ENCODE measurements at places on chromosomes 12 and 14. TPM values are rescaled to one million over a fixed set of nuclear protein-coding genes. Genes with fewer than 3 reads are reported as not detected.

Gene ERP27
- 0.88 TPM for total RNA-seq

Gene KLHDC1
- total RNA-seq = 1.6 TPM

Gene GPR137C
- total RNA-seq = 3.8 TPM

Gene OR6C2
- total RNA-seq = not detected

Gene SLC6A15
- total RNA-seq = 0.24 TPM

Gene CCDC88C
- total RNA-seq = 29.6 TPM

Gene MORN3
- 0.73 TPM for total RNA-seq

Gene ANKRD33
- 0.95 TPM for total RNA-seq

- no peak for DNase-seq
Measured at GRCh38 chr12:64582862-64583261, 27.4 kb upstream of the RASSF3 start.

- no peak for DNase-seq
Measured at GRCh38 chr14:76612654-76613053, 148.6 kb upstream of the VASH1 start.

DNA sequence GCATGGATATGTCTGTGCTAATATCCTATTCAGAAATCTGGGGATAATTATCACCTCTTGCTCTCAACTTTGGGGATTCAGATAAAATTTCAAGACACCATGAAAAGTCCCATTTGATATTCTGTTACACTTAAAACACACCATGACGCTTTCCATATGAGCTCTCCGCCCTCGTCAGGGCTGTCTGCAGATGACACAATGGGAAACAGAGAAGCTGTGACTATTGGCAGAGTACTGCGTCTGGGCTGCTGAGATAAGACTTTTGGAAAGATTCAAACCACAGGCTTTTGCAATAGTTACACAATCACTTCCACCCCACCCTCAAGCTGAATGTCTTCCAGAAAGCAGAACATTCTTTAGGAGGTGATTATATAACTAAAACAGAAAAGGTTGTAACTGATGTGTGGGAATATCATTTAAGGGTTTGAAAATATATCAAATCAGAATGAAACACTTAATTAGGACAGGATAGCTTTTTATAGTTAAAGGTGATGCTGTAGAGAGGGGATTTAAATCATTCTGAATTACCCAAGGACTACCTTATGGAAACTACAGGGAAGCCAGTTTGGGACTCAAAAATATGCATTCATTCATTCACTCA lies 75.3 kb upstream of the TMPO start:
- peak; percentile 95 for DNase-seq

GRCh38 chr12:23803540-23803939 lies 145.9 kb downstream of the SOX5 start:
- DNase-seq = no peak

DNA sequence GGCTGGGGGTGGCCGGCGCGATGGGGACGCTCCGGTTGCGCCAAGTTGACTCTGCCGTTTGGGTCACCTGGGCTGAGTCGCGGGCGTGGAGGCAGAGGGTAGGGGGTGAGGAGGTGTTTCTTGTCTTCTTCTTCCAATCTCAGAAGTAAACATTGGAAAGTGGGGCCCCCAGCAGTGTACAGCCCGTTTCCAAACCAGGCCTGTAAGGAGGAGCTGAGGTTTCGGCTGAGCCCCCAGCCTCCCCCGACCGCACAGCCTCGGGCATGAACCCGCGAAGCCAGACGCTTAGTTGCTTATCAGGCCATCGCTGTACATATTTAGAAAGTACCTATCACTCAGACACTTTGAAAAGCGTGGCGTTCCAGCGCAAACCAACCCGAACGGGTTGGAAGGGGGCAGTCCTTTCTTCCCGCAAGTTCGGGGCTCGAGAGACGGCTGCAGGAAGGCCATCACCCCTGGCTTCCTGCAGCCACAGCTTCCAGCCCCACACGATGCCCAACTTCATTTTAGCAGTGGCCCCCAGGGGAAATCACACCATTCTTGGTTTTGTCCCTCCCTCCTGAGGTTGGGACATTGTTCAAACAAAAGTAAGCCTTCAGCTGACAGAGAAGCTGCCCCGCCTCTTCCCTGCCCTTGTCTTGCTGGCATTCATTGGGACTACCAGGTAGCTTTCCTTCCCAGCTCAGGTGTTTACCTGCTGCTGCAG lies 164.1 kb downstream of the ZFP36L1 start:
- no peak for DNase-seq

- DNase-seq = no peak
Measured at GRCh38 chr14:52073251-52073650, 4.4 kb upstream of the NID2 start.

GRCh38 chr12:90897316-90897715 lies 57.7 kb downstream of the CCER1 start:
- peak; percentile 14 for DNase-seq

DNA sequence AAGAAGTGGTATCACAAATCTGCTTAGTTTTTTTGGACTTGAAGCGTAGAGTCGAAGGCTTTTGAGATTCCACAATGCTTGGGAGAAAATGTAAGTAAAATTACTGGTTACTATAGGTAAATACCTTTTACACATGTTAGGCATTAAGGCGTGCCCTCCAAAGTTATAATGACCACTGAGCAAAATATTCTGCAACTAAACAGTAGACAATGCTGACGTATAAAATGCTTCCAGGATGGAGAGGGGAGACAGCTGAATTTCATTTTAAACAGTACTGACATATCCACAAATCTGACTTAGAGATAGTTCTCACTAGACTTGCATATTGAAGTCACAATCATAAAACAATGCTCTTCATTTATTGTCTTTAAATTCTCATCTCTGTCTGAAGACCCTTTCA lies 144.5 kb upstream of the DCN start:
- no peak for DNase-seq

DNA sequence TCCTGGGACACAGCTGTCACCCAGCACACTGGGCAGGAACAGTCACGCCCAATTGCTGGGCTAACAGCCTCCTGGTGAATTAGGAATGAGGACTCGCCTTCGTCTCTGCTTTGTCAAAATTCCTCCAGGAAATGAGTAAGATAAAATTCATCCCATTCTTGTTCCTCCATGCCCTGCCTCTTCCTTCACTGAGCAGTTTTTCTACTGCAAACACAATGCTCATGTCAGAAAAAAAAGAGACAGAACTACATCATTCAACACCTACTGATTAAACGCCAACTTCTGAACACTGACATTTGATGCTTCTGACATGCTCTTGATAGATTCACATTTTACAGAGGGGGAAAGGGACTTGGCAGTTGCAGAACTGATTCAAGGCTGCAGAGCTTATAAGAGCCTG lies 37.5 kb upstream of the DTX1 start:
- DNase-seq = peak; percentile 75

- DNase-seq = no peak
Measured at GRCh38 chr14:91906374-91906773, 39.0 kb upstream of the TC2N start.

- no peak for DNase-seq
Measured at GRCh38 chr14:89422181-89422951, 5.3 kb upstream of the FOXN3 start.

GRCh38 chr14:98028162-98028561 lies 1231.0 kb downstream of the VRK1 start:
- no peak for DNase-seq

- DNase-seq = peak; percentile 22
Measured at GRCh38 chr12:27193854-27194544, 50.1 kb upstream of the STK38L start.
